ENCODE measurements at places on chromosomes 2 and 18.
A peak's percentile ranks its signal among the peaks of the same experiment; 100 is the strongest.

- peak; percentile 29 for DNase-seq
Measured at GRCh38 chr2:234533626-234534025, 36.7 kb upstream of the ARL4C start.

- no peak for DNase-seq
Measured at GRCh38 chr2:232966122-232966521, 46.9 kb downstream of the NGEF start.

DNA sequence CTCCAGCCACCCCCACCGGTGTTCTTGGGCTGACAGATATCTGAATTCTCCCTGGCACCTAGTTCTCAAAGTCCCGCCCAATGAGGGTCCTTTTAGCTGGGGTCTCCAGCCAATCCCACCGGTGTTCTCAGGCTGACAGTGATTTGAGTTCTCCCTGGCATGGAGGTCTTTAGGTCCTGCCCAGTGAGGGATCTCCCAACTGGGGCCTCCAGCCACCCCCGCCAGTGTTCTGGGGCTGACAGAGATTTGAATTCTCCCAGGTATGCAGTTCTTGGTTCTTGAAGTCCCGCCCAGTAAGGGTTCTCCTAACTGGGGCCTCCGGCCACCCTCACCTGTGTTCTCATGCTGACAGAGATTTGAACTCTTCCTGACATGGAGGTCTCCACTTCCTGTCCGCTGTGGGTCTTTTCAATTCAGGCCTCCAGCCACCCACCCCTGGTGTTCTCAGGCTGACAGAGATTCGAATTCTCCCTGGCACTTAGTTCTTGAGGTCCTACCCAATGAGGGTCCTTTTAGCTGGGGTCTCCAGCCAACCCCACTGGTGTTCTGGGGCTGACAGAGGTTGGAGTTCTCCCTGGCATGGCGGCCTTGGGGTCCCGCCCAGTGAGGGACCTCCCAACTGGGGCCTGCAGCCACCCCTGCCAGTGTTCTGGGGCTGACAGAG, 154.6 kb downstream of the ANKRD36 start:
- DNase-seq: no peak

DNA sequence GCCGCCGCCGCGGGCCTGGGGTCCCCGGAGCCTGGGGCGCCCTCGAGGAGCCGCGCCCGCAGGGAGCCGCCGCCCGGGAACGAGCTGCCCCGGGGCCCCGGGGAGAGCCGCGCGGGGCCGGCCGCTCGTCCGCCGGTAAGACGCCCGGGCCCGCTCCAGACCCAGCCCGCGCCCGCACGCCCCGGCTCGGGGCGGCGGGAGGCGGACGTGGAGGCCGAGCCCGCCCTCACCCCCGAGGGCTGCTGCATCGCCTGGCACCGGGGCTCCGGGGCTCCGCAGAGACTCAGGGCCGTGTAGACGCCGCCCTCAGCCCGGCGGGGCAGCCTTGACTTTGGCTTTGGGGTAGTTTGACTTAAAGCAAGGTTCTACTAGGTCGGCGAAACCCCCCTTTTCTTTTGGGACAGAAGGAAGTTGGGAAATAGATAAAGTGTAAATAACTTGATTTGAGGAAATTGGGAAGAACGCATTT, 335 bp downstream of the ERFE start:
- DNase-seq: no peak

DNA sequence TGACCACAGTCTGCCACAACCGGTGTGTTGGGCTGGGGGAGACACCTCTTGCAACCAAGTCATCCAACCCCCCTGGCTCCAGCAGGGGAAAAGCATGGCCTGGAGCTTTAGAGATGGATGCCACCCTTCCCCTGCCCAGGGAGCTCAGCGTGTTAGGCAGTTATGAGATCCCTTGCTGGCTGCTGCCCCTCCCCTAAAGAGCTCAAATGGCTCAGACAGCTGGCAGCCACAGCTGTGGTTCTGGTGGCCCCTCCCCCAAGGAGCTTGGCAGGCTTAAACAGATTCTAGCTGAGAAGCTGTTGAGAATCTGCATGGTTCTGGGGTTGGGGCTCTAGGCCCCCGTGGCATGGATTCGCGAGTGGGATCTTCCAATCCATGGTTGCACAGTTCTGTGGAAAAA, 64.7 kb downstream of the TEX51 start:
- DNase-seq: no peak

Data from neural crest cell (in vitro differentiated cells).